ENCODE measurements at places on chromosomes 3 and 15. TPM values are rescaled to one million over a fixed set of nuclear protein-coding genes. Genes with fewer than 3 reads are reported as not detected.
A peak's percentile ranks its signal among the peaks of the same experiment; 100 is the strongest.

GRCh38 chr3:16720367-16720940, 115.2 kb upstream of the DAZL start:
- no peak overlapping the region for H3K27ac ChIP-seq
- H3K4me3 ChIP-seq: no peak overlapping the region
- H3K36me3 ChIP-seq: no peaks in the 10 kb centered on the region
- DNase-seq: no peak

GRCh38 chr3:108742929-108743328, 14.3 kb downstream of the RETNLB start:
- H3K27me3 ChIP-seq: no peaks in the 10 kb centered on the region
- H3K36me3 ChIP-seq: no peaks in the 10 kb centered on the region
- no peak for DNase-seq

Gene IMPG2
- 0.17 TPM for polyA plus RNA-seq

- DNase-seq: no peak
- H3K27me3 ChIP-seq: no peaks in the 10 kb centered on the region
- H3K4me3 ChIP-seq: no peak overlapping the region
- no peaks in the 10 kb centered on the region for H3K36me3 ChIP-seq
- peaks cover 15% of the 10 kb centered on the region for H3K4me1 ChIP-seq
- no peak overlapping the region for H3K27ac ChIP-seq
Measured at GRCh38 chr15:64706011-64706911, 69.1 kb downstream of the RBPMS2 start.

DNA sequence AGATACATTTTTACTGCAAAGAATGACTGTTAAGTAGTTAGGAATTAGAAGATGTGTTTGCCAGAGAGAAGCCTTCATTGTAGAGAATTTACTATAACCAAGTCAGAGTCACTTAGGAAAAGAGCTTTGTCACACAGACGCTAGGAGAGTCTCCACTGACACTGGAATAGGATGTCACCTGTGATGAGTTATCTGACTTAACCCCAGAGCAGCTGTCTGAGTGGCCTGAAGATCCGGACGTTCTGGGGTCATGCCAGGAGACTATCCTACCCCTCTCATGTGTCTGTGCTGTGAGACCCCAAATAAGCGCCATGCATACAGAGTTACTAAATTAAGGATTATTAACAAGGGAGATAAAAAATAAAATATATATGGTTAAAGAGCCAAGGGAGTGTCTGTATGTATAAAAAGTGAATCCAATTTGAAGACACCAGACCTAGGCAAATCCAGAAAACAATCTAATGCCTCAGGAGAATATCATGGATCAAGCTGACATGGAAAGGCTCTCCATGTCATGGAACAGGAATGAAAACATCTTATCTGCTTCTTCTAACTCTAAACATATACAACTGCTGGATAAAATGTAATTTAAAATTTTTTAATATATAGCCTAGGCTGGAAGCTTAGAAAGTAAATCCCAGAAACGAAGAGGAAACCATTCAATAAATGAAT, 43.5 kb downstream of the ITGB5 start:
- H3K27me3 ChIP-seq: no peaks in the 10 kb centered on the region
- H3K4me1 ChIP-seq: peaks cover 19% of the 10 kb centered on the region
- no peak overlapping the region for H3K27ac ChIP-seq

DNA sequence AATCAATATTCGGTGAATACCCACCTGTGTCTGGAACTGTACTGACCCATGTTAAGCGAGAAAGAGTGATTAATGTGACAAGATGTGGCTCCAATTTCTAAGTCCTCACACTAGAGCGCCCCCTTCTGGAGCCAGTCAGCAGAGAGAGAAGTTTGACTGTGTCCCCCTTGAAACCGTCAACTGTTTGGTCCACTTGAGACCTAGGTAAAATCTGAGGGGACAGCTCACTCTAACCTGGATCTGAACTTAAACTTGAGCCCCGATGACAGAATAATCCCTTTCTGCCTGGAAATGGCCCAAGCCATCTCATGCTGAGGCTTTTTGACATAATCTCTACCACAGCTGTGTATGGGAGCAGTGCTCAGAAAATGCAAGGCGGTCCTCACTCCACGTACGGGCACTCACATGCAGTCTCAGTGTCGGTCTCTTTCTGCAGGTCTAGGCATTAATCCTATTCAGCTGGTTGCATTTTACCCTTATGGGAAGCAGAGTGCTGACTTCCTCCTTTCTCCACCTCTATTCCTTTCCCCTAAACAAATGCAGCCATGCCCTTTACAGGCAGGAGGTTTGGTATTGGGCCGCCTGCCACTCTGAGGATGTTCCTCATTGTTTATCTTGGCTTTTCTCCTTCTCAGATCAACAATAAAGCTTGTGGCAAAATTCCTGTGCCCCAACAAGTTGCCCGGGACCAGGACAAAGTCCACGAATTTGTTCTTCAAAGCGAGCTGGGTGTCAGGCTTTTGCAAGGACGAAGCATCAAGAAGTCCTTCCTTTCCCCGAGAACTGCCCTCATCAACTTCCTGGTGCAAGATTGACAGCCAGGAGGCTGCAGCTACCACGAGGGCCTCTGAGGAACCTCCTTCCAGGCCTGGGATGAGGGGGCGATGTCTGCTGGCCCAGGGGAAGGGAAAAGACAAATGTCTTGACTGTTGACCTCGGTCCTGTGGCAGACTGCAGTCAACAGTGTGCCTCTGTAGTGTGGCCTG, 47.5 kb upstream of the LIMD1 start:
- DNase-seq: no peak
- H3K36me3 ChIP-seq: no peaks in the 10 kb centered on the region
- no peak overlapping the region for H3K4me3 ChIP-seq
- no peaks in the 10 kb centered on the region for H3K27me3 ChIP-seq
- H3K4me1 ChIP-seq: peaks cover 13% of the 10 kb centered on the region
- no peak overlapping the region for H3K27ac ChIP-seq

Gene KAT2B
- 4.6 TPM for polyA plus RNA-seq

- H3K36me3 ChIP-seq: no peaks in the 10 kb centered on the region
- H3K27ac ChIP-seq: no peak overlapping the region
- no peak for DNase-seq
Measured at GRCh38 chr3:17394541-17395155, 347.8 kb downstream of the TBC1D5 start.

Gene ERICH6
- polyA plus RNA-seq: not detected

DNA sequence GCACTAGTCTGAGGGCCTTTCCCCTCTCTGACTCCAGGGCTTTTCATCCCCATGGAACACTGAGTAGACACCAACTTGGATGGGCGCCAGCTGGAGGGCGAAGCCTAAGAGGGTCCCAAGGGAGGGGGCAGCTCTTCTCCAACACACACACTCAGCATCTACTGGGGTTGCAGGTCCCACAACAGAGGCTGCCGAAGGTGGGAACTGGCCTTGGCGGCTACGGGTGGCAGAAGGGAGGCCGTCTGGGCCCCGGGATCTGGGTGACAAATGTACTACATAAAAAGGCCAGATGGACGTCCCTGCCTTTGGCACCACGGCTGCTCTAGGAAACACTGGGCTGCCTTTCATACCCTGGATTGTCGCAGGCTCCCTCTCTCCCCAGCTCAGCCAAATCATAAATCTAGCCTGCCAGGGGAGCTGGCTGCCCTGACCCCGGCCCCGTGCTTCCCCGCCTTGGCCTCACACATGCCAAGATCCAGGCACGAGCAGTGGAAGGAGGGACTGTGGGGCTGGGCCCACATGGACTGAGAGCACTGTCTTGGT, 31.5 kb downstream of the SEMA5B start:
- H3K27ac ChIP-seq: no peak overlapping the region
- no peak overlapping the region for H3K4me3 ChIP-seq
- H3K36me3 ChIP-seq: no peaks in the 10 kb centered on the region
- H3K4me1 ChIP-seq: no peaks in the 10 kb centered on the region

- no peak overlapping the region for H3K4me3 ChIP-seq
- H3K4me1 ChIP-seq: no peaks in the 10 kb centered on the region
- no peaks in the 10 kb centered on the region for H3K36me3 ChIP-seq
Measured at GRCh38 chr3:24426896-24427295, 67.8 kb downstream of the THRB start.

DNA sequence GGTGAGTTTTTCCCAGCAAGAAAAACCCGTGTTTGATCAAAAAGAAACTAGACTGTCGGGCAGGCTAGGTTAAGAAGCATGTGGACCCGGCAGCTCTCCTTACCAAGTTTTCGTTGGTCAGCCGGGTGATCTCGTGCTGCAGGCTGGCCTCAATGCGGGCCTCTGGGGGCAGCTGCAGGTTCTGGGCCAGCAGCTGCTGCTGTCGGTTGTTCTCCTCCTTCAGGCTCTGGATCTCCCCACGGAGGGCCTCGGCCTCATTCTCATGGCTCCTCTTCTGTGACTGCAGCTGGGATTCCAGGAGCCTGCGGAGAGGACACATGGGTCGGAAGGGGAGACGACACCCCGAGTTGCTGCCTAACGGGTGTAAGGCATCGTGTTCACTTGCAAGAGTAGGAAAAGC, 44.5 kb upstream of the MYO5C start:
- H3K4me1 ChIP-seq: peaks cover 18% of the 10 kb centered on the region
- no peak for DNase-seq
- H3K4me3 ChIP-seq: no peak overlapping the region
- peaks cover 5% of the 10 kb centered on the region for H3K36me3 ChIP-seq
- H3K27me3 ChIP-seq: no peaks in the 10 kb centered on the region
- H3K27ac ChIP-seq: no peak overlapping the region

GRCh38 chr15:78654272-78654671, 13.3 kb upstream of the CHRNB4 start:
- H3K27ac ChIP-seq: no peak overlapping the region
- H3K27me3 ChIP-seq: no peaks in the 10 kb centered on the region
- no peaks in the 10 kb centered on the region for H3K4me1 ChIP-seq
- no peak overlapping the region for H3K4me3 ChIP-seq
- no peak for DNase-seq

GRCh38 chr3:170350515-170351413, 6.8 kb upstream of the SKIL start:
- H3K36me3 ChIP-seq: no peaks in the 10 kb centered on the region
- no peak overlapping the region for H3K27ac ChIP-seq
- no peaks in the 10 kb centered on the region for H3K27me3 ChIP-seq
- H3K4me3 ChIP-seq: no peak overlapping the region

Gene ANKUB1
- polyA plus RNA-seq: 0.77 TPM

- peak overlapping the region; percentile 52 for H3K4me3 ChIP-seq
- DNase-seq: no peak
- H3K36me3 ChIP-seq: peaks cover 5% of the 10 kb centered on the region
- H3K27ac ChIP-seq: peak overlapping the region; percentile 71
- H3K4me1 ChIP-seq: peaks cover 28% of the 10 kb centered on the region
- no peaks in the 10 kb centered on the region for H3K27me3 ChIP-seq
Measured at GRCh38 chr15:55915221-55915620, 78.2 kb downstream of the NEDD4 start.

DNA sequence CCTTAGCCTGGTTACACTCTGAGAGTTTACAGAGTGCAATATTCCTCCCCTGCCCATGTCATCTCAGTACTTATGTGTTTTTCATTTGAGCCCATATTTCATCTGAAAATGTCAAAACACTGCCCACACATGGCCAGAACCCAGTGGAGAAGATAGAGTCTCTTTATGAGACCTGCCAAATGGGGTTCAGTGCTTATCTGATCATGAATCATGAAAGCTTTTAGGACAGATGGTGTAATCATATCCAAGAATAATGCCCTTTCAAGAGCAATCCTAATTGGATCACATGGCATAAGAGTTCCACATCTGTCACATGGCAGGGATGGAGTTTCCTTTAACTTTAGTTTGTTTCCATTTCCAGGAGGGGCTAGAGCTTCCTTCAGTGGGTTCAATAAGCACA, 77.2 kb upstream of the AGBL1 start:
- H3K27me3 ChIP-seq: no peaks in the 10 kb centered on the region
- no peaks in the 10 kb centered on the region for H3K4me1 ChIP-seq
- H3K36me3 ChIP-seq: no peaks in the 10 kb centered on the region
- H3K4me3 ChIP-seq: no peak overlapping the region

DNA sequence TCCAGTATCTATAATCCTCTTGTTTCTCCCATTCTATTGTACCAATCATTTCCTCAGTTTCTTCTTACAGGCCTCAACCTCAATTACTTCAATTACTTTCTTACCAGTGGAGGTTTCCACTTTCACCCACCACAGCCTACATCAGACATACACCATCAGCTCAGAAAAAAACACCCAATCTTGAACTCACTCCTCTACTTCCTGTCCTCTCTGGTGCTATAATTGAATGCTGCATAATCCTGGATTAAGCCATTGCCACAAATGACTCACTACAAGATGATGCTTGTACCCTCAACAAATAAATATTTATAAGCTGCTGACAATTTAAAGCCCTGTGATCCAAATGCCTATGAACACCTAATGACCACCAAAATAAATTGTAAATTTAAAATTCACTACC, 18.5 kb downstream of the RYK start:
- H3K27ac ChIP-seq: no peak overlapping the region
- no peak overlapping the region for H3K4me3 ChIP-seq
- H3K36me3 ChIP-seq: no peaks in the 10 kb centered on the region
- H3K27me3 ChIP-seq: no peaks in the 10 kb centered on the region

- H3K4me3 ChIP-seq: no peak overlapping the region
- no peaks in the 10 kb centered on the region for H3K4me1 ChIP-seq
- no peak overlapping the region for H3K27ac ChIP-seq
- DNase-seq: no peak
- no peaks in the 10 kb centered on the region for H3K27me3 ChIP-seq
Measured at GRCh38 chr3:169390271-169390670, 273.2 kb downstream of the MECOM start.

- DNase-seq: no peak
- H3K4me1 ChIP-seq: no peaks in the 10 kb centered on the region
- H3K4me3 ChIP-seq: no peak overlapping the region
- peaks cover 5% of the 10 kb centered on the region for H3K36me3 ChIP-seq
- no peak overlapping the region for H3K27ac ChIP-seq
- H3K27me3 ChIP-seq: no peaks in the 10 kb centered on the region
Measured at GRCh38 chr15:57290187-57290586, 86.1 kb upstream of the CGNL1 start.

DNA sequence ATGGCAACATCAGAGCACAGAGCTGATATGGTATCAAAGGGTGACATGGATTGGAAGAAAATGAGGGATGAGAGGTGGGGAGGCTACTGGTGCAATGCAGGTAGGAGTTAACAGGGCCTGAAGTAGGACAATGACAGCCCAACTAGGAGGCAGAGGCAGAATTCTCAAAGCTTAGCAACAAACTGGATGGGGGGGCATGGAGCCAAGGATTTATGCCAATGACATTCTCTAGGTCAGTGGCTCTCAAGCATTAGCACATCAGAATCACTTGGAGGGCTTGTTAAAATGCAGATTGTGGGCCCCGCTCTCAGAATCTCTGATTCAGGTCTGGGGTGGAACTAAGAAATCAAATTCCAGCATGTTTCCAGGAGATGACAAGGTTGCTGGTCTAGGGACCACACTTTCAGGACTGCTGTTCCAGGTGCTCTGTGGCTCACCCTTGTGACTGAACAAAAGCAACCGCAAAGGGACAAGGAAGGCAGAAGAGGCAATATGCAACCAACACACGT, 98.0 kb upstream of the TNIK start:
- peaks cover 4% of the 10 kb centered on the region for H3K4me1 ChIP-seq
- no peak for DNase-seq
- H3K27me3 ChIP-seq: no peaks in the 10 kb centered on the region
- H3K27ac ChIP-seq: no peak overlapping the region
- no peaks in the 10 kb centered on the region for H3K36me3 ChIP-seq
- no peak overlapping the region for H3K4me3 ChIP-seq

Gene KLHL6
- 0.12 TPM for polyA plus RNA-seq
